Muscle of arm (tissue), 14 donors: ENCODE measurements at places on chromosomes 11 and 22.

- DNase-seq = no peak
These were observed 36.1 kb downstream of the NEU3 start for GRCh38 chr11:75024764-75025211.

DNA sequence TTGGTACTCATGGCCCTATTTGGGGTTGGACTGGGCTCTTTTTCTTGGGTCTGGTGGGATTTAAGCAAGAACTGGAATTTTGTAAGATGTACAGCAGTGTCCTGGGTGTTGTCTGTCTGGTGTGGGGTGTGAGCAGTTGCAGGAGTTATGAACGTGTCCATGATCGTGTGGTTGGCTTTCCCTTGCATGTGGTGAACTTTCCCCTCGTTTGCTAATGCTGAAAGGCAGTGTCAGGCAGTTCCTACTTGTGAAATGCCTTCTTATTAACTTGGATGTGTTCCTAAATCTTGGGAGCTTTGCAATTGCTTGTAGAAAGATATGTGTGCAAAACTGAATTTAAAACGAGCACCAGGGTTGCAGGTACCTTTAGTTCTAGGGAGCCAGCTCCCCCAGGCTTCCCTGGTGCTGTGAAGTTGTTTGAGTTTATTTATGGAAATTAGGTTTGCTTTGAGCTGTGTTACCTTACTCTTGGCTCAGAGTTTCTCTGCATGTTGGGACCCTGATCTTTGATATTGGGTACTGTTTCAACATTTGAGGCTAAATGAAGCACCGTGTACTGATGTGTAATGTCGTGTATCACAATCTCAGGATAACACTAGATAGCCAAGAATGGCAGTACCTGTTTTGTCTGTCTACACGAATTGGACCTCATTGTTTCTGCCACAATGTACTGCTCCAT, 35.8 kb upstream of the HSD17B12 start:
- DNase-seq = no peak

DNA sequence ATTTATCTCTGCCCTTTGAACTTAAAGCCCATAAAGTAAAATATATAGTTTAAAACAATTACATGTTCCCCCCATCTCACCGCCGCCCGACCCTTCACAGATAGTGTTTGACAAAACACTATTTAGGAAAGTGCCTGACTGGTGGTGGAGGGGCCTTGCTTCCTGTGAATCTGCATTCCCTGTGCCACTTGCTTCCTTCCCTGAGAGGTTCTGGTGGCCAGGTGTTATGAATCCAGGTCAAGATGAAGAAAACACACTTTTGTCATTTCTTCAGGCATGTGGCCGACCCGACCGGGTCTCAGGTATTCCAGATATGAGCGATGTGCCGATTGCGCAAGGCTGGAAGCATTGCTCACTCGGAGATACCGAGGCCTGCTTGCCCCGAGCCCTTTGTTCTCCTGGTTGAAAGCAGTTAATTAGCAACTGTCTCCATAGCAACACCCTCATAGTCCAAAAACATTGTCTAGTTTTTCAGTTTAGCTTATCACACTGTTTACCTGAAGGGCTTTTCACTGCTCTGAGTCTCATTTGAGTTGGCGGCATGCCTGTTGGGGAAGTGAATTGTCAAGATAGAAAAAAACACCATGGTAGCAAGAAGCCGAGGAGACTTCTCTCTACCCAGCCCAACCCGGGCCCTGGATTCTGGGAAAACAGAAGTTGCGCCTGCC, 128.3 kb downstream of the TEAD1 start:
- DNase-seq = no peak

- DNase-seq = no peak
These were observed 7.3 kb downstream of the USP35 start for GRCh38 chr11:78195917-78196560.

DNA sequence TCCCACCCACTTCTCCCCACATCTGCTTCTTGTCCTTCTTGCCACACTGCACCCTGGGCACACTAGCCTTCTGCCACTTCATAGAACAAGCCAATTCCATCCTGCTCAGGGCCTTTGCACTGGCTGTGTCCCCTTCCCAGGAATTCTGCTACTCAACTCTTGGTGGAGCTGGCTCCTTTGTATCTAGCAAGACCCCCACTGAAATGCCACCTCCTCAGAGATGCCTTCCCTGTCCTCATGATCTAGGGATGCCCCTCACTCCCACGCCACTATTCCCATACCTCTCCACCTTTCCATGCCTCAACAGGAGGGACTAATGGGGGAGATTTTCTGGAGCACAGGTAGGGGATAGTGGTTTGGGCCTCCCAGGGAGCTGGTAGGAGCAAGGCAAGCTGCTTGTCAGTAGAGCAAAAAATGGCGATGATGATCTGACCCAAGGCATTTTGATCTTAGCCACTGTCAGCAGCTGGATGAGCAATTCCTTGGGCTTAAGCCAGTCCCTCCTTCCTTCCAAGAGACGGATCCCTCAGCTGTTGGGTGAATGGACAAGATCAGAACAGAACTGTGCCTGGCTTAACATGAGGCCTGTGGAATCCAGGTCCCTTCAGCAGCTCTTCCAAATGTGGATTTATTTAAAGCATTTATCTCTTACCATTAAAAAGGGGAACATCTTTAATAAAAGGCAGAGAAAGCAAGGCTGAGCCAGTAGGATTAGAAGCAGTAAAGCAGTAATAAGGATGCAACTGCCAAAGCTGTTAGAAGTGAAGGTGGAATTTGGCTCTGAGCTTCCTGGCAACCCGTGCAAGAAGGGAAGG, 4.0 kb upstream of the PRDM11 start:
- peak; percentile 58 for DNase-seq

DNA sequence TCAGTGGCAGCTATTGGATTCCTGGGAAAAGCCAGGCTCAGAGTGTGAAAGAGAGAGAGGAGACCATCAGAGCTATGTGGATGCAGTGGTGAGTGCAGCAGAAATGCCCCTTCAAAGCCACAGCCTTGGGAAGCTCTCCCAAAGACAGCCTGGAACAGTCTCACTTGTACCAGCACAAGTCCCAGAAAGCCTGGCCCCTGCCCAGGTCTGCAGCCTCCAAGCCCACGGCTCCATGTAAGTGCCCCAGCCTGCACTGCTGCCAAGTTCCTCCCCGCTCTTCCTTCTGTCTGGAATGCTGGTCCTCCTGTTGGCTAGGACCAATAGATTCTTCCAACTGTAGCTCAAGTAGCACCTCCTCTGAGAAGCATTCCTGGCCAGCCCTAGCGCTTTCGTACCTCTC, 539.7 kb downstream of the MIAT start:
- DNase-seq = no peak

DNA sequence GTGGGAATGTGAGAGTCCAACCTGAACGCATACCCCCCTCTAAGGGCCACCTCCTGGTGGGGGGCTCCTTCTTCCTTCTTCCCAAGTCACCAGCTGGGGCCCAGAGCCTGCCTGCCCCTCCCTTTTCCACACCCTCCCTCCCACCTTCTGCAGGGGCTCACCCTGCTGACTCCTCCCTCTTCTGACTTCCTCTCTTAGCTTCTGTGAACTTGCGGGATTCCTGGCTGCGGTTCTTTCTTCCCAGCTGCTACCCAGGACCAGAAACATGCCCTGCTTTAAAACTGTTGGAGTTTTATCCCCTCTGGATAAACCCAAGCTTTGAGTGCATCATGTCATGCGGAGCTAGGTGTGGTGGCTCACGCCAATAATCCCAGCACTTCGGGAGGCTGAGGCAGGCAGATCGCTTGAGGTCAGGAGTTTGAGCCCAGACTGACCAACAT, 10.2 kb downstream of the LRRC74B start:
- DNase-seq = no peak

GRCh38 chr11:86208572-86208971, 36.0 kb upstream of the EED start:
- DNase-seq = no peak

DNA sequence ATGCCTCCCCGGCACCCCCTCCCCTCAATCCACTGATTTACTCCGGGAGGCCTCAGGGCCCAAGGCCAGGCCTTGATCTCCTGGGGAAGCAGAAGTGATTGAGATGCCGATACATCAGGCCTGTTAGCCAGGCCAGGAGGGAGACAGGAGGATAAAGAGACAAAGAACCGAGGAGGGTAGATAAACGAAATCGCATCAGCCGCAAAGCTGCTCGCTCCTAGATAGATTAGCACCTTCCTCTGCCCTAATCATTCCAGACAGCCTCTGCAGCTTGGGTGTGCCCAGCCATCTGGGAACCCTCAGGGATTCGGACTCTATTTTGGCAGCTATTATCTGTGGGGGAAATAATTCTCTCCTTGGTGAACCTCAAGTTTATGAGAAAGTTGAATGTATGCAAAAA, 121.2 kb downstream of the ABTB2 start:
- DNase-seq = no peak

- peak; percentile 48 for DNase-seq
These were observed 14.5 kb downstream of the ACP2 start for GRCh38 chr11:47233989-47234668.

DNA sequence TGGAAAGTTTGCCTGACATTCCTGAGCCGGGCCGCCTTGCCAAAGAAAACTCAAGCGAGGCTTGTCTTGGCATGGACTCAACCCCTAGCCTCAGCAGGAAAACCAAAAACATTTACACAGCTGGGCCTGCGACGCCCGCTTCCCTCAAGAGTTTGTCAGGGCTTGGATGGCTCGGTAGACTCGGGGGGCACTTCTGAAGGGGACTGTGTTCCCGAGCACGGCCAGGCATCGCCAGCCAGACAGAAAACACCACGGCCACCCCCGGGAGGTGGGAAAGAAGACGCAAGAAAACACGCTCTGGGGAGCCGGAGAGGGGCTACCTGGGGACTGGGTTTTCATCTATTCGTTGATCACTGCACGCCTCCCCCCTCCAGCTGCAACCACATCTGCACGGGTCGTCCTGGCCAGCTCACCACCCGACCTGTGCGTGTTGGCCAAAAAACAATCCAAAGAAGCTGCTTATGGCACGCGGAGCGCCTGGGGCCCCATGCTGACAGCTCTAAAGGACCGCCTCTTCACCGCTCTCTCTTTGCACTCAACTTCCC, 380.7 kb downstream of the MN1 start:
- peak; percentile 91 for DNase-seq

DNA sequence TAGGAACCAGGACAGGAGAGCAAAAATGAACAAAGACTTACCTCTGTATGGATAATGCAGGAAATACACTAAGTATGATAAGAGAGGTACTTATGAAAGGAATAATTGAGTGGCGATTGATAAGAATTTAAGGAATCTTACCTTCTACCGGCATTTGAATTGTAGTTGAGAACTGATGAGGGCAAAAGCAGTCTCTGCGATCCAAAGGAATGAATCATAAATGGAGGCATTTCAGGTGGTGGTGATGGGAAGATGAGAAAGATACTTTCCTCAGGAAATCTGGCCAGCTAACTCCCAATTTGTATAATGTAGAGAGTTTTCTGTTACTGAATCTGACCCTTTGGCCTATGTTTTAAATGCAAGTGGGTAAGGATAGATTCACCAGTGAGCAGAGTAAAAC, 71.9 kb upstream of the C11orf87 start:
- DNase-seq = no peak

- DNase-seq = no peak
These were observed 5.3 kb downstream of the MALAT1 start for GRCh38 chr11:65503949-65504673.

GRCh38 chr11:5225480-5225871, 1.4 kb downstream of the HBB start:
- DNase-seq = no peak

- peak; percentile 83 for DNase-seq
These were observed 6.3 kb upstream of the KDELR3 start for GRCh38 chr22:38461414-38462081.

DNA sequence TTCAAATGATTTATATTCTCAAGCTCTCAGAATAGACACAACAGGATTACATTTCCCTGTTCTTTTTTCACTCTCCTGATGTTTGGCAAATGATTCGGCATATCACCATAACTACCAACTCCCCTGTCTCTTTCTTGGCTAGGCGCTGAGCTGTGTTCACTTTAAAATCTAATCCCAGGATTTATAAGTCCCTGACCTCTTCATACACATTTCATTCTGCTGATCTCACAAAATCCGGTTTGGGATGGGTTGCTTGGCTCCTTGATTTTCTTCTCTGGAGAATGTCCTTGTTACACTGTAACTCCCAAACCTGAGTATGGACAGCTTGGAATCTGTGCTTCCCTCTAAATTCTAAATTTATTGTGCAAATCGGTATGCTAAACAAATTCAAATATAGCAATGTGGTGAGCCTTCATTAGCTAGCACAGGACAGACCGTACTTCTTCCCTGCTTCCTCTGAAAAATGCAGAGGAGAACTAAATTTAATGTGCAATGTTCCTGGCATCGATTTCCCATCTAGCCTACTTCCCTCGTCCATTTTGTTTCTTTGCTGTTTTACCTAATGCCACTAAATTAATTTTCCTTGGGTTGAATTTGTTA, 858.5 kb upstream of the FAT3 start:
- DNase-seq = peak; percentile 77

GRCh38 chr11:16454289-16454863, 98.0 kb upstream of the SOX6 start:
- DNase-seq = no peak

- DNase-seq = no peak
These were observed 17.1 kb upstream of the ADORA2A start for GRCh38 chr22:24410110-24410856.

- no peak for DNase-seq
These were observed 5.3 kb downstream of the NEAT1 start for GRCh38 chr11:65427691-65428577.

DNA sequence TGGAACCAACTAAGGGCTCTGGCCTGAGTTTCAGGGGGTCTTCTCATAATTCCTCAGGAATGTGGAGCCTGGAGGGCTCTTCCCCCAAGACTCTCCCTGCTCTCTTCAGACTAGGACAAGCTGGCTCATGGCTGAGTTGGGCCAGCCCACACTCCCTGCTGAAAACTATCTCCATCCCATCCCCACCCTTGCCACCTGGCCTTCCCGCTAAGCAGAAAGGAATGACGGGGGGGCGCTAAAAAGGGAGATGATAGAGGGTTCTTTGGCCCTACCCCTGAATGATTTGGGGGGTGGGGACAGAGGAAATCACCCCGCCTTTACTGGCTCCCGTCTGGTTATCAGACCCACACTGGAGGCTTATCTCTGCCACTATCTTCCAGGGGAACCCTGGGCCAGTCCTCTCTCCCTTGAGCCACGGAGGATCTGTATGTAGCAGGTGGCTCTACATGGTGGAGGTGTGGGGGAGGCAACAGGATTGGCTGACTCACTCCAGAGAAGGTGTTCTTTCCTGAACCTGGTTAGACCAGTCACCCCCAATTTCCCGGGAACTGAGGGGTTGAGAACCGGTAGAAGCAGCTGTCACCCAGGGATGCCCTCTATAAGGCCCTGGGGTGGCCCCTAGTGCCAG, 5.7 kb downstream of the SMTN start:
- DNase-seq = no peak
